ENCODE measurements at places on chromosomes 13 and 19.

DNA sequence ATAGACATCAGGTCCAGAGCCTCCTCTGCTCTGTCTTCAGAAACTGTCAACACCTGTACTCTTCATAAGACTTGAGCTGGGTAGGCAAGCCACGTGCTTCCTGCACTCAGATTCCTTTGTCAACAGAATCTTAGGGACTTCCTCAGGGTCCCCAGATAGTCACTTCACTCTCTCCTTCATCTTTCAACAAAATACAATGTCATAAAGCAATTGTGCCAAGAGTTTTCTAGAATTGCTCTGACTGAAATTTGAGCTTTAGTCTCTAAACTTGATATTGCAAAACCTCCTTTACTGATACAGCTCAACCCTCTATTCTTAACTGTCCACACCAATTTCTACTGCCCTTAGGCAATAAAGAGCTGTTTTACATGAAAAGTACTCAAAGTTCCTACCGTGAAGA is 179.9 kb downstream of the IRS2 start:
- DNase-seq = no peak

- DNase-seq = no peak
Measured at GRCh38 chr19:46670813-46671212, 9.8 kb upstream of the DACT3 start.

GRCh38 chr19:3838661-3839060 is 30.2 kb downstream of the ZFR2 start:
- no peak for DNase-seq

DNA sequence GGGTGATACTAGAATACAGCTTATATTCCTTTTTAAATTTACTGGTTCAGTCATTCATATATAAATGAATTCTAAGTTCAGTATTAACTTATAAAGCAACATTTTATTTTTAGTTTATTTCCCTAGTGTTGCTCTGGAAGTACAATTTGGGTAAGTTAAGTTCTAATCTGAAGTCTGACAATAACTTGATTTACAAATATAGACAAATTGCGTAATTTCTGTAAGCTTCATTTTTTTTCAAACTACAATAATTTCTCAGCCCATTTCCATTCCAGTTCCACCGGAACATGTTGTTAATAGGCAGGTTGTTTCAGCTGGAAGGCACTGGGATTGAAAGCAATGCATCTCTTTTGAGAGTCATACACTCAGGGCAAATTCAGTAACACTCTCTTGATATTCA is 2000.7 kb downstream of the OLFM4 start:
- DNase-seq = no peak

GRCh38 chr19:3966051-3967017 is 4.6 kb downstream of the DAPK3 start:
- no peak for DNase-seq

DNA sequence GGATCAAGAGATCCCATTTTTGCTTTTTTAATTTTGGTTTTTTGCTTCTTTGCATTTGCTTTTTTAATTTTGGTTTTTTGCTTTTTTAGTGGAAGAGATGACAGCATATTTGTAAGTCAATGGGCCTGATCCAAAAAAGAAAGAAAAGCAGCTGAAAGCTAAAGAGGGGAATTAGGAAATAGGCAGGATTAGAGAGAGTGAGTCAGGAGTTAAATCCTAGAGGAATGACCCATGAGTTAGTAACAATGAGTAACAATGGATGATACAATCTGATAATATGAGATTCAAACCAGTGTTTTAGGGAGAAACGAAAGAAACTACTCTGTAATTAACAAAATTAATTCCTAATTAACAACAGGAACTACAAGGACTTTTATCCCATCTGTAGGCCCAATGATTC is 111.2 kb upstream of the SGCG start:
- no peak for DNase-seq

DNA sequence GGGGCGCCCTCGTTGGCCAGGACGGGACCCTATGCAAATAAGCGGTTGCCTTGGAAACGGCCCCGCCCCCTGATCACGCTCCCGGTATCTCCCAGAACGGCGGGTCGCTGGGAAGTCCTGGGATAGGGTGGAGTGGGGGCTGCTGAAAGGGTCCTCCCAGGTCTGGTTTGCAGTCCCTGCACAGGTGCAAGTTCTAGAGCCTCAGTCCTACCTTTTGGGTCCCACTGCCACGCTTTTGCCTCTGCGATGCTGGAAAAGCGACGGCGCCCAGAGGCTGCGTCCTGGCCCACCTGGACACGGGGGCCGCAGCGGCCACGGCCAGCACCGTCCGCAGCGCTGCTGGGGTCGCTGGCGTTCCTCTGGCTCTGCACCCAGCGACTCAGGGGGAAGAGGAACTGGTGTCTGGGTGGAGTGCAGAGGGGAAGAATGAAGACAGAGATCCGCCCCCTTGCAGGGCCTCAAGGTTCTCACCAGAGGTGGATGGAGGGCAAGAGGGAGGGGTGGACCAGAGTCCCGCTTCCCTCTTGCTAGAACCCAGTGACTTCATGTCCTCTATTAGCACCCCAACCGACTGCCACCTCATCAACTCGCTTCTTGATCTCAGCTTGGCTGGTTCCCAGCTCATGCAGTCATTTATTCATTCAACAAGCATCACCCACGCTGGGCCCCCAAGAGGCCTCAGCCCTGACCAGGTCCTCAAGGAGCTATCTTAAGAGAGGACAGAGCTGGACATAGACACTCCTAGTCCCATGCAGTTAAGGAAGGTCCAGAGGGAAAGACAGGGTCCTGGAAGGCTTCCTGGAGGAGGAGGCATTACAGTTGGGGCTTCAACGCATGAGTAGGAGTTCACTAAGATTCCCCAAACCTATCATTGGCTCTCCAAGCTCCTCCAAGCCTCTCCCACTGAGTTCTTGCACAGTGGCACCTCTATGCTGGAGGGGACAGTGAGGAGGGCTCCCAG is at the start of gene LRRC25:
Gene LRRC25 (minus strand): TSS at position 381 of the 961 bp plus-strand sequence. CDS start 659 bp downstream, outside the sequence.
- DNase-seq = no peak

DNA sequence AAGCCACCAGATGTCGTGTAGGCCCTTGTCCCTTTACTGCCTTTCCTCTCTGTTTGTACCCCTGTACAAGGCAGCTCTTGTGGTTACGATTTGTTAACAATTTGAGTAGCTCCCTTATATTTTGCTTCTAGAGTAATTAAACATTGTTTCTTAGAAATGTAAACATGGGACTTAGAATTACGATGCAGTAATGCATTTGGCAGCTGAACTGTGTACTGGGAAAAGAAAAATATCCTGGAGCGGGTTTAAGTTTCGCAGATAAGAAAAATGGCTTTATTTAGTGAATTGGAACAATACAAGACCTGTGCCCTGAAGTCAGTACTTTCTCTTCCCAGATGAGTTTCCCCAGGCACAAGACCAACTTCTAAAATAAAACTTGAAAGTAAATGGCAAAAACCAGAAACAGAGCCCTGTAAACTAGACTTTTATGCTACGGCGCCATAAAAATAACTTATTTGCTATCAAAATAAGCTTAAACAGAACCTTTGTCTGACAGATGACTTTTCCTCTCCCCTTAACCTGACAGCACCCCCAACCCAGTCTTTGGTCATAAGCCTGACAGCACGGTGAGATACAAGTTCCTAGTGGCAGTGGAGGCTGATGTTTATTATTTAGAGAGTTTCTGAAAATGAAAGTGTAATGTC is 63.0 kb downstream of the LRCH1 start:
- DNase-seq = no peak

- no peak for DNase-seq
Measured at GRCh38 chr13:58097831-58098230, 466.3 kb downstream of the PCDH17 start.

DNA sequence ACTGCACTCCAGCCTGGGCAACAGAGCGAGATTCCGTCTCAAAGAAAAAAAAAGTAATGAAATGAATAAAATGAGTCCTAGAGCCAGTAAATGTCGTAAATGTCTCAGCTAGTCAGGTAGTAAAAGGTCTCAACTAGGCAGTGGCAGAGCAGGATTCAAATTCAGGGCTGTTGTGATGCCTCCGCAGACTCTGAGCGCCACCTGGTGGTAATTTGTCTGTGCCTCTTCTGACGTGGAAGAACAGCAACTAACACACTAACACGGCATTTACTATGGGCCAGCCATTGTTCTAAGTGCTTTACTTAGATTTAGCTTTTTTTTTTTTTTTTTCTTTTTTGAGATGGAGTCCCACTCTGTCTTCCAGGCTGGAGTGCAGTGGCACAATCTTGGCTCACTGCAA is 30.2 kb downstream of the CYP2F1 start:
- DNase-seq = peak; percentile 89

DNA sequence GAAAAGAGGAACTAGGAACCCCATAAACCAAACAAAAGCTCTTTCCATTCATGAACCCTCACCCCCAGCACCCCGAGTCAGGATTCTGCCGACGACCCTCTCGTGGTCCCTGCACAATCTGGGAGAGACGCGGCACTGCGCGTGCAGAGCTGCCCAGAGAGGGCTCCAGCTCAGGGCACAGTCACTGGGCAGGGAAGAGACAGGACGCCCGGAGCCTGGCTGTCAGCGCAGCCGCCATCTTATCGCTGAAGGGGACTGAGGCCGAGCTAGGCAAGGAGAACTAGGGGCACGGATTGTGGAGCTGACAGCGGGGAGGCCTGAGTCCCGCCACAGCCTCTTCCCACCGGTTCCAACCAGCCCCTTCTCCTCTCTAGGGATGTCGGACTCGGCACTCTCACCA is 349 bp downstream of the ZNF98 start:
- no peak for DNase-seq

- no peak for DNase-seq
Measured at GRCh38 chr13:75353781-75354193, 128.2 kb downstream of the TBC1D4 start.

DNA sequence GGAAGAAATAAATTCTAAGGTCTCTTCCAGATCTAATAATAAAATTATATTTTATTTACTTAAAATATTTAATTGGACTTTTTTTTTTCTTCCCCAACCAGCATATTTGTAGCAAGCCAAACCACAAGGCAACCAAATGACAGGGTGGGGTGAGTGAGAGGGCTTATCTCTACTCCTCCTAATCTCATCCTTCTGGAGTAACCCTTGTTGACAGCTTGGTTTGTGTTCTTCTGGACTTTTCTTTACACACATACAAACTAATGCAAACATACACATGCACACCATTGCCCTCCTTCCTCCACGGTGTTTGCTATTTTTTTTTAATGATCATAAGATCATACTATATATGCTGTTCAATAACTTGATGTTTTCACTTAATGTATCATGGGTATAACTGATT is 383.1 kb downstream of the DLEU7 start:
- DNase-seq = no peak

GRCh38 chr13:43153436-43154090 is 130.2 kb downstream of the DNAJC15 start:
- no peak for DNase-seq

DNA sequence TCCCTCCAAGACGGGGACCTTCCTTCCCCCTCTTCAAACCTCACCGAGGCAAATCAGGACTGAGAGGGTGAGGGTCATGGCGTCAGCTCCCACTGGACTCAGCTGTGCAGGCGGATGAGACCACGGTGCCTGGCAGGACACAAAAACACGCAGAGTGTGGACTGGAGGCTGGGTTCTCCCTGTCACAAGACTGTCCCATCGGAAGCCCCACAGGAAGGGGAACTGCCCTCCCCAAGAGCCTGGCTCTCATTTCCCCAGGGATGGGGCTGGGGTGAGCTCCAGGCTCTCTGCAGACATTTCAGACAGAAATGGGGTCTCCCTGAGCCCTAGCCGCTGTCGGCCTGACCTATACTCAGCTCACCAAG is at the start of gene LILRB5:
Gene LILRB5 (minus strand): TSS at position 158 of the 365 bp plus-strand sequence. CDS start 80 bp downstream, at position 78.
- DNase-seq = no peak

DNA sequence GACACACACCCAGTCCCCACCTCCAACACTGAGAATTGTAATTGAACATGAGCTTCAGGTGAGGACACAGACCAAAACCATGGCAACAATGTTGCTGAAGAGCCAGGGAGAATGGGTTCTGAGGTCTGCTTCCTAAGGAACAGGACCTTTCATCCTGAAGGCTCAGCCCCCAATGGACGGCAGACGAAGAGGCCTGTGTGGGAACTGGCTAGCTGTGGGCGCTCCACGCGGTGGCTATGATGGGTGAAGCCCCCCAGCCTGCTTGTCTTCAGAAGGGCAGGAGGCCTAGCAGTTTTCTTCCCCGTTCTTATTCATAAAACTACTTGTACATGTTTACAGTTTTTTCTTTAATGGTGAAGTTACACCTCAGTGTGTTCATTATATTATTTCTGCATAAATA is 136.1 kb upstream of the SPACA7 start:
- DNase-seq = no peak

GRCh38 chr13:23579896-23580683 is 9.9 kb downstream of the TNFRSF19 start:
- no peak for DNase-seq

GRCh38 chr19:46391296-46392251 is 21.8 kb downstream of the CCDC8 start:
- DNase-seq = no peak

DNA sequence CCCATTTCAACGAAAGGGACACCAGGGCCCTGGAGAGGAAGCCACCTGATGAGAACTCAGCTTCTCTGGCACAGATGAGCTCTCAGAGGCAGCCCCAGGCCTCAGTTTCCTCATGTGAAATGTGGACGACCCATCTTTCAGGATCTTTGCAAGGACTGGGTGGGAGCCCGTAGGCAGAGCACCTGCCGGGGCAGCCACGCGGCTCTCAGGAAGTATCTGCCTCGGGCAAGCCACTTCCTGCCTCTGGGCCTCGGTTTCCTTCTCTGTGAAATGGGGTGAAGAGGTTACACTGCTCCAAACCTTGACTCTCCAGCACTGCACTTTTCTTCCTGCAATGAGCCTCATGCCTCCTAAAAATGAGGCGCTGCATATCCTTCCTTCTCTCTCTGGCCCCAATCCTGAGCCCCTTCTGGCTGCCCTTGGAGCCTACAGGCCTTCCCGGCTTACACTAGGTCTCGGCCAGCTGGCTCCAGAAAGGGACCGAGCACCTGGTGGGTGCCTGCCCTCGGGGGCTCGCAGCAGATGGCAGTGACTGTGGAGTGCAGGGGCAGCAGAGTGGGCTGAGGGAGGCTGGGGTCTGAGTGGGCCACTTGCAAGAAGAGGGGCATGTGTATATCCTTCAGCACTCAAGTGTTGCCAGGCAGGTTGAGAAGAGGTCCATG is 3.5 kb downstream of the SSBP4 start:
- DNase-seq = no peak

DNA sequence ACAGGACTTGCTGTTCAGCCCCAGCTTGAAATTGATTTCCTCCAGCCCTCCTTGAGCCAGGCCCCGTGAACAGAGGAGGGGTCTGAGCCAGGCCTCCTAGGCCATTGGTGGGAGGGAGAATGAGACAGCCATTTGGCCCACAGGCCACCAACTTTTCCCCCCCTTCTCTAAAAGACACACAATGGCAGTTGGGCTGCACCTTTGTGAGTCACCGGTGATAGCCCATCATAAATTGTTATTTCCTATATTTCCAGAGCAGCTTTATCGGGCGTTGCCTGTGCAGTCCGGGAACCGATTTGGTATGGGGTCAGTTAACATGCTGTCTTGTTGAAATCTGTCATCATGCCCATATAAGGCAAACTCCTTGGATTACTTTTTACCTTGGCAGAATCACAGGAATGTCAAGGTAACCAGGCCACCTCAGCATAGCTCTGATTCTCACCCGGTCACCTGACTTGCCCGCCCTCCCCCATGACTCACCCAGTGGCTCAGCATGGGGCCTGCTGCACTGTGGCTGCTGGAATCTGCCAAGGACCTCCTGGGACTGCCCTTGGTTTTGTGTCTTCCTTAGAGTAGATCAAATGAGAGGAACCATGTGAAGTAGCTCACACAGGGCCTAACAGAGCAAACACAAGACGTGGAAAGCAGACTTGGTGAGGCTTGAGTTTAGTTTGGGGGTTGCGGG is 36.1 kb downstream of the ACTN4 start:
- DNase-seq = peak; percentile 57
